ENCODE measurements at places on chromosomes 16 and 17. TPM values are rescaled to one million over a fixed set of nuclear protein-coding genes. Genes with fewer than 3 reads are reported as not detected.

The MFAP4 gene
- total RNA-seq = 96.4 TPM

DNA sequence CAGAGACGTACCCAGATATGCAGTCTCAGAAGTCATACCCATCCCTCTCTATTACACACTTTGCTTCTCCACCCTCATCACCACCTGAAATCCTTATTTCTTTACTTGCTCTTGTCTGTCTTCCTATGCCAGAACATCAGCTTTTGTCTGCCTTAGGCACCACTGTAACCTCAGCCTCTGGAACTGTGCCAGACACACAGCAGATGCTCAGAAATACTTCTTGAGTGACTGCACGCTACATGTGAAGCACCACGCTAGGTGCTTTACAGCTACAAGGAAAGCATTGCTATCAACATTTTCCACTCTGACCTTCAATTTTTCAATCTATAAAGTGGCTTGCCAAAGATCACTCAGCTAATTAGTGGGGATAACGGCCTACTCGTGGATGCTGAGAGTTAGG, 226.8 kb downstream of the CHD9NB start:
- no peak for DNase-seq

DNA sequence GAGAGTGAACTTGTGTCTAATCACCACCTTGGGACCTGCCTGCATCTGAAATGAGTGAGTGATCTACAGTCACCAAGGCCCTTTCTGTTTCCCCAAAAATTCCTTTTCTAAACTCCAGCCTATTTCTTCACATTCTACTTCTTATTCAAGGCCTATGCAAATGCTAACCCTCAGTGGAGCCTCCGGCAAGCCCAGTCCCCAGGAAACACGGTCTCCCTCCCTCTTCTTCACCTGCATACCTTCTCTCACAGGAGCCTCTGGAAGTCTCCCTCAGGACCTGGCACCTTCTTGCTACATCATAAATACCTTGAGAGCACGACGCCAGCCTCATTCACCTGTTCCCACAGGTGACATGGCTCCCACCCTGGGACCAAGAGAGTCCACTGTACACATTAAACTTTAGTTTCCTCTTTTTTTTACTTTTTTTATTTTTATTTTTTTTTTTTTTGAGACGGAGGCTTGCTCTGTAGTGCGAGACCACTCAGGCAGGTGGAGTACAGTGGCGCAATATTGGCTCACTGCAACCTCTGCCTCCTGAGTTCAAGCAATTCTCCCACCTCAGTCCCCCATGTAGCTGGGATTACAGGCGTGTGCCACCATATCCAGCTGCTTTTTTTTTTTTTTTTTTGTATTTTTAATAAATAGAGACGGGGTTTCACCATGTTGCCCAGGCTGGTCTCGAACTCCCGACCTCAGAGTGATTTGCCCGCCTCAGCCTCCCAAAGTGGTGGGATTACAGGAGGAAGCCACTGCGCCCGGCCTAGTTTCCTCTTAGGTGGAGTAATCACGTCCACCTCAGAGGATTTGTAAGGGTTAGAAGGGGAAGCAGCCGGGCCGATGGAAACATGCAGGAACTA, 97.3 kb downstream of the ANKRD11 start:
- no peak for DNase-seq

- no peak for DNase-seq
Measured at GRCh38 chr16:55574811-55575210, 8.3 kb downstream of the CAPNS2 start.

DNA sequence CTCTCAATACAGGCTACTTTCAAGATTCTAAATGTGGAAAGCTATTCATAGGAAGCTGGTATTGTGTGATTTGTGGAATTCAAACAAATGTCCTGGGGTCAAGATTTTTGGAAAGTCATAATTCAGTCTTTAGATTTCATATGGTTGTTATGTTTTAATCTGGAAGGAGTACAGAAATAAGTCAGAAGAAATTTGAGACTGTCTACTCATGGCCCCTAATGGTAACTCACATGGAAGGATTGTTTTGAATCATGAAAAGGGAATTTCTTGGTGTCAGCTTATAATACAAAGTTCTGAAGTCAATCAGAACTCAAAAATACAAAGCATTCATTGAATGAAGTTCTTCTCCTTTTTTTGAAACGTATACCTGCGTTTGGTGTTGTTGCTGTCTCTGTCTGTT, 3.1 kb downstream of the KCNJ2 start:
- no peak for DNase-seq
